ENCODE measurements at places on chromosomes 3 and 15.
A peak's percentile ranks its signal among the peaks of the same experiment; 100 is the strongest.

DNA sequence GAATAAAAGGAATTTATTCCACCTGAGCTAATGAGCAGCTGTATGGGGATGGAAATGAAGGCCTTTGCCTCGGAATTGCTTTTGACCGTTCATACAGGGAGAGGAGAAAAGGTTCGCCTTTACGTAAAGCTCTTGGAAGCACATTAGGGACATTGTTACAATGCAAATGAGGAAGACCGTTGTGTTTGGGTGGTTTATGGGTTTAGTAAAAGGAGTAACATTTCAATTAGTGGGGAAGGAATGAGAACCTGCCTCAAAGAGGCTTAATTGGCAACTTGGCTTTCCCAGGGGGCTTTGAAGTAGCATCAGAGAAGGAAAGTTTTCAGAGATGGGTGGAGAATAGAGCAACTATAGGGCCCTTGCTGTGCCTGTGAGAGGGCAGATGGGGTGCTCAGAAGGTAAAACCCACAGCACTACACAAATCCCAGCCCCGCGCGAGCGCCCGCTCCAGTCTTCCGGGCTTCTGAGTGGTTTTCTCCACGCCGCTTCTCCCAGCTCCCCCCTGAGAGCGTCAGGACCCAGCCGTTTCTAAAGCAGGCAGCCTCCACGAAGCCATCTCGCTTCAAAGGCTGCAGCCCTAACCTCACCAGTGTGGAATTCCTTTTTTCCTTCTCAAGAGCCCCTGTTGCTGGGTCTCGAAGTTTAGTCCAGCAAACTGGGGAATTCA is 192.0 kb upstream of the HES1 start:
- no peak for DNase-seq

DNA sequence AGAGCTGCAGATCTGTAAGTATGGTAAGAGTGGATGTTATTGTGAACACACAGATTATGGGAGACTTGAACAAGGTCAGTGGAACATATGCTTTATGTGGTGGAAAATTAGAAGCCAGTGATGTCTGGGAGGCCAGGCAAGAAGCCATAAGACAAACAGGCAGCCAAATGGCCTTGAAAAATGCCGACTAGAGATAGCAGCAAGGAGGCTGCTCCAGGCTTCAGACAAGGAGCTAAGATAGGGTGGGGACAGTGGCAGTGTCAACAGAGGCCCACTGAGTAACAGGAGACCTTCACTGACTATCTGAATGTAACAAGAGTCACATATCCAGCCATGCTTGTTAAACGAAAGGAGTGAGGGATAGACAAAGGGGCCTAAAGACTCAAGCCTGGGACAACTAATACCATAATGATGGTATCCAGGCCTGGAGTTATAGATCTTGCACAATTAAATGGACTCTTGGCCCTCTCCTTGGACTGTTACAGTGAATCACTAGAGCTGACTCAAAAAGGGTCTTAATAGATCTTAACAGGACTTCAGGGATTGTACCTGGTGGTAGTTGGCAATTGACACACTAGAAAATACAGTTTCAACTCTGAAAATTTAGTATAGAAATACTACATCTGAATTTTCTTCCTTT is 50.6 kb downstream of the CFAP20DC start:
- DNase-seq: no peak

GRCh38 chr3:32818229-32818969 is 602 bp downstream of the TRIM71 start:
- peak; percentile 81 for DNase-seq

DNA sequence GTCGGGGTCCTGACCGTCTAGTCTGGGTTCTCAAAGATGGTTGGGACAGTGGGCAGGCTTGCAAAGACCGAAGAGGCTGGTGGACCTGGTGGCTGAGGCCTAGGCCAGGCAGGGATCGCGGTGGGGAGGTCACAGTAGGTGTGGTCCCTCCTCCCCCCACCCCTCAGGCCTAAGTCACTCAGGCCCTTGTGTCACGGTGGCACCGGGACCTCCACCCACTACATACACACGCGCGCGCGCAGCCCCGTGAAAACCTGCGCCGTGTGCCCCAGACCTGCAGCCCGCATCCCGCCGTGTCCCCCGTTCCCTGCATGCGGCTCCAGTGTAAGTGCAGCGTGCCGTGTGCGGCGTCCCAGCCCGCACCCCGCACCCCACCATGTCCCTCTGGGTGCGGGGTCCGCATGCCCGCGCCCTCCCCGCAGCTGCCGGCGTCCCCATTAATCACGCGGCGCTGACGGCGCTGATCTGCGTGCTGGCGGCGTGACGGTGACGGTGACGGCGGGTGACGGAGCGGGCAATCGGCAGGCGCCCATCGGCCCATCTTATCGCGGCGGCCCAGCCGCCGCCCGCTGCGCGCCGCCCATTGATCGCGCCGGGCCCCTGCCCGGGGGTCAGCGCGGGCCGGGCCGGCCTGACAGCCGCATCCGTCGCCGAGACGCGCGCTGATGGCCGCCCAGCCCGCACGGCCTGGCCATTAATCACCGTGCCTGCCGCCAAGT is 24.4 kb downstream of the SEC61A1 start:
- peak; percentile 89 for DNase-seq

GRCh38 chr3:118882353-118882947 is 152.2 kb downstream of the IGSF11 start:
- no peak for DNase-seq

DNA sequence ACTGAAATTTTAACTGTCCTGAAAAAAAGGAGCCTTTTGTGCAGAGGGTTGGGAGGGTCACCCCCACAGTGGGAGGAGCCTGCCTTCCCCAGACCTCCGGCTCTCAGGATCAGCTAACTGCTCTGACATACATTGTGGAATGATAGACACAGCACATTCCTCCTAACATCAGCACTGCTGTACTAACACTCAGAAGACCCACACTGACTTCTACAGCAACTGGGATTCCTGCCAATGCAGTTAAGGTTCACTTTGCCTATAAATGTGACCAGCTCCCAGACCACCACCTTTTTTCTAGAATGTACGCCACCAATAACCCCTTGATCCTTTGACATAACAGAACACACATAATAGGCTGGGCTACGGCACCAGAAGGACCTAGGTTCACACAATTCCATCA is 3.2 kb downstream of the CPEB1 start:
- DNase-seq: no peak

- peak; percentile 80 for DNase-seq
Observed at GRCh38 chr15:28955160-28955992, 69.6 kb downstream of the APBA2 start.

DNA sequence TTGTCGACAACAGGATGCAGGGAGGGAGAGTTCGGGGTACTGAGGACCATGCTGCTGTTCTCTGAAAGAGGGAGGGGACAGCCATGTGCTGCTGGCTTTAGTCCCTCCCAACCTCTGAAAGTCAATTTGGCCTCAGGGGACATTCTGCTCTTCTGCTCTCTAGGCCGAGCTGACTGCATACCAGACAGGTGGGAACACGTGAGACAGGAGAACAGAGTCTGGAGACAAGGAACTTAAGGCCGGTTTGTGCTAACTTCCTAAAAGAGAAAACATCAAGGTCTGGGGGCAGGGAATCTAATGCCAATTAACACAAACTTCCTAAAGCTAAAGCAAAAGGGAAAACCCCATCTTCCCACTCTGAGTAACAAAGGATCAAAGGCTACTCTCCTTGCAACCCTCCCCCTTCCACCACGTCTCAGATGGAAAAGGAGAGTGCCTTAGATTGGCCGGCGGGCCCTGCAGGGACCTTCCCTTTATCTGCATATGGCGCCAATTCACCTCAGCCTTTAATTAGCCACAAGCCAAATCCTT is 41.0 kb downstream of the SLCO2A1 start:
- peak; percentile 65 for DNase-seq

DNA sequence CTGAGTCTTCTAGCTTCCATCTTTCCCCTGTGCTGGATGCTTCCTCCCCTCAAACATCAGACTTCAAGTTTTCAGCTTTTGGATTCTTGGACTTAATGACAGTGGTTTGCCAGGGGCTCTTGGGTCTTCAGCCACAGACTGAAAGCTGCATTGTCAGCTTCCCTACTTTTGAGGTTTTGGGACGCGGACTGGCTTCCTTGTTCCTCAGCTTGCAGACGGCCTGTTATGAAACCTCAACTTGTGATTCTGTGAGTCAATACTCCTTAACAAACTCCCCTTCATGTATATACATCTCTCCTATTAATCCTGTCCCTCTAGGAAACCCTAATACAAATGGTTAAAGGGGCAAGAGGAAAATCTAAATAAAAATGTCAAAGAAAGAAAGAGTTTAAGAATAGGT is 100.1 kb downstream of the ABI3BP start:
- no peak for DNase-seq
